Subcutaneous adipose tissue (tissue), 4 donors: ENCODE measurements at places on chromosomes 6 and 20. TPM values are rescaled to one million over a fixed set of nuclear protein-coding genes. Genes with fewer than 3 reads are reported as not detected.

KIF25 gene
- 0.65 TPM for total RNA-seq

LPIN3 gene
- 18.4 TPM for total RNA-seq

MAP1LC3A gene
- 71.6 TPM for total RNA-seq

OR2B6 gene
- total RNA-seq, result not detected

PPP1R14C gene
- not detected for total RNA-seq

PHACTR3 gene
- total RNA-seq, result not detected

OR2J3 gene
- not detected for total RNA-seq
